ENCODE measurements at places on chromosomes 7 and 10. TPM values are rescaled to one million over a fixed set of nuclear protein-coding genes. Genes with fewer than 3 reads are reported as not detected.

DNA sequence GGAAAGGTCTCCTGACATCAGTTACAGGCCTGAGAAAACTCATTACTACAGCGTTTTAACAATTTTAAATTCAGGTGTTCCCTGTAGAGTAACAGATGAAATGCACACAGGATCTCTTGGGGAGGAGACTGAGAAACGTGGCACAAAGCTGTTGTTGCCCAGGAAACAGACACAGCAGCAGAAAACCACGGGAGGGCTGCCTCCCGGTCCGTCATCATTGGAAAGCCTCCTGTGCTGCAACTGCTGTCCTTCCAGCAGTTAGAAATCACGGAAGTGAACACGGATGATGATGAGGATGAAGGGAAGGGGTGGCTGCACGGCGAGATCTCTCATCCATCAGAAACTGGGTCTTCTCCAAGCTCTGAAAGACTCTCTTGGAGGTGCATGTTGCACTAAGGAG, 94.6 kb upstream of the RNF32 start:
- H3K27me3 ChIP-seq, result peaks cover 6% of the 10 kb centered on the region
- no peak overlapping the region for H3K4me3 ChIP-seq
- H3K4me1 ChIP-seq, result no peaks in the 10 kb centered on the region
- no peak overlapping the region for H3K27ac ChIP-seq
- no peak for DNase-seq

DNA sequence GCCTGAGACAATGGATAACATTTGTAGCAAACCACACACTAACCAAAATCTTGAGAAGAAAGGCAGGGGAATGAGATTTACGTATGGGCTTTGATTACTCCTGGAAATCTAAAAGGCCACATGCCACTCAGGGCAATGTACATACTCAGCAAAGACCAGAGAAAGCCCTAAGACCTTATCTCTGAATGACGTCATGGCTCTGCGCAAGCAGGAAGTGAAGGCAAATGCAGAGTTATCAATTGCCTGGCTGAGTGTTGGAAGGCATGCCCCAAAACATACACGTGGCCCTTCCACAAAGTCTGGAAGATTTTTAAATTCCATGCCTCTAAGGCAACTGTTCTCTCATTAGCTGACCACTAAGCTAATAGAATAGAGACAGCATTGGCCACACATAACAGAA, 90.9 kb upstream of the NRBF2 start:
- H3K36me3 ChIP-seq, result peaks cover 3% of the 10 kb centered on the region
- peaks cover 3% of the 10 kb centered on the region for H3K4me1 ChIP-seq
- H3K27ac ChIP-seq, result no peak overlapping the region

- DNase-seq, result no peak
- no peak overlapping the region for H3K4me3 ChIP-seq
- no peak overlapping the region for H3K27ac ChIP-seq
- no peaks in the 10 kb centered on the region for H3K27me3 ChIP-seq
- H3K36me3 ChIP-seq, result no peaks in the 10 kb centered on the region
Observed at GRCh38 chr10:8438603-8439002, 384.1 kb downstream of the GATA3 start.

DNA sequence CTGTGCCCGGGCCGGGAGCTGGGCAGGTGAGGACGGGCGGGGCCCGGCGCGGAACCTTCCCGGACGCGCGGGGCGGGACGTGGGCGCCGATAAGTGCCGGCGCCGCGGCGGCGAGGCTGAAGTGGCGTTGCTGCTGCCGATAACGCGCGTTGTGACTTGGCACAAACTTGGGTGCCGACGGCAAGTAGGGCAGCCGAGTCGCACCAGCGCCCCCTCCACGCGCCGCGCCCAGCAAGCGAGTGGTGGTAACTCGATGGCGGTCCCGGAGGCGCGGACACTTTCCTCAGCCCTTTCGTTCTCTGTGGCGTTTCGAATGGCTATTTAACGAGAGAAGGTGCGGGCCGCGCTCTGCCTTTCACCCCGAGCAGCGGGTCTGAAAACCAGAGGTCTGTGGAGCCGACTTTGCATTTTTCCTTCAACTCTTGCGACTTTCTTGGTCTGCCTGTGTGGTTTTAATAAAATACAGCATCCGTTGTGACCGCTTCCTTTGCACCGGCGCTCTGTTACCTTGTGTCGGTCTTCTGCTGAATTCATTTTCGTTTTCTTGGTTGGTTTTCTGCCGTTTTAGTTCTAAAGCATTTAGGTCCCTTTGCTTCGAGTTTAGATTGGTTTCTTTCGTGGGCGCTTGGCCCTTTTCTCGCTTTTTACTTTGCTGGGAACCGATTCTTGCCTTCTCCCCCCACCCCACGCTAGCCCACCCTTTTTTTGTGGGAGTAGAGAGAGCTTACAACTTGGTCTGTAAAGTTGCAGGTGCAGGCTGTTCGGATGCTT, 701 bp downstream of the STK17A start:
- peaks cover 11% of the 10 kb centered on the region for H3K36me3 ChIP-seq
- DNase-seq, result peak; percentile 72
- peaks cover 5% of the 10 kb centered on the region for H3K27me3 ChIP-seq
- peak overlapping the region; percentile 98 for H3K27ac ChIP-seq
- peak overlapping the region; percentile 95 for H3K4me3 ChIP-seq

DNA sequence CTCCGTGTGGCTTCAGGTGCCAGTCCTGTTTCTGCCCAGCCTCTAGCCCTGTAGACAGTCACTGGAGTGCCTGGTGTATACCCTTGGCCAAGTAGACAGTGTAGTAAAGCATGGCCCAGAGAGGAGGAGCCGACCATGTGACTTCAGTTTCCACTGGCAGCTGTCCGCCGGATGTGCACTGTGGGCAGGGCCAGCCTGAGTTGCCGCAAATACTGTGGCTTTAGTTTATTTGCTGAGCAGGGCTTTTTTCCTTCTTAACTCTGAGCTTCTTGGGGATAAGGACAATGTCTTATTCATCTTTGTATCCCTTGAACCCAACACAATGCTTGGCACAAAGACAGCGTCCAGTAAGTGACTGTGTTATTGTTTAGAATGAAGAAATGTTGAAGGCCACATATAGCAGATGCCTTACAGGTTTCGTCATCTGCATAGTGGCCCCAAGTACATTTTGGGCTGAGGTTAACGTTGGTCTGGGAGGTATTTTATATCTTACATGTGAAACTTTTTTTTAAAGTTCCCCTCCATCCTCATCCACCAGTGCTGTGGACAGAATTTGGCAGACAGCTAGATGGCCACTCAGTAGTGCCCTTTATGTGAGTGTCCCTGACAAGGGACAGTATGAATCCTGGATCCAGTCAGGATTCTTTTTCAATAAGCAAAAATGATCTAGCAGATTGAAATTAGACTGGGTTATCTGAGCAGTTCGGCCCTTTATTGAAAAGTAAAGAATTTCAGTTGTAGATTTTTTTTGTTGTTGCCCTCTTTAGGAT, 40.6 kb downstream of the CYP17A1 start:
- no peak overlapping the region for H3K4me3 ChIP-seq
- H3K27me3 ChIP-seq, result no peaks in the 10 kb centered on the region
- peak overlapping the region; percentile 49 for H3K27ac ChIP-seq
- peaks cover 32% of the 10 kb centered on the region for H3K4me1 ChIP-seq
- DNase-seq, result peak; percentile 78

DNA sequence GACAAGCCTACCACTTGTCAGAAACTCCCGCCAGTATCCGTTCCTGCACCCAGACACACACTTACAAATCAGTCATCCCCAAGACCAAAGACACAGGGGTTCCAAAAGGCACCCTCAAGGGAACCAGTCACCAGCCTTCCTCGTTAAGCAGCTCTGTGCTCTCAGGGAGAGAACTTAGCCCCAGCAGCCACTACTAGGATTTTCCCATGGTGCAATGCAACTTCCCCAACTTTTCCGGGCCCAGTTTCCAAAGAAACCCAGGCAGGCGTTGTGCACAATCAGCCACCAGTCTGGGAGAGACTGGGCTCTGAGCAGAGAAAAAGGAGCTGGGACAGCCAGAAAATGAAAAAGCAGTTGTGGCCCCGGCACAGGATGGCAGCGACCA, 1.2 kb downstream of the DLG5 start:
- DNase-seq, result no peak
- H3K36me3 ChIP-seq, result no peaks in the 10 kb centered on the region
- peak overlapping the region; percentile 28 for H3K4me3 ChIP-seq
- no peak overlapping the region for H3K27ac ChIP-seq

DNA sequence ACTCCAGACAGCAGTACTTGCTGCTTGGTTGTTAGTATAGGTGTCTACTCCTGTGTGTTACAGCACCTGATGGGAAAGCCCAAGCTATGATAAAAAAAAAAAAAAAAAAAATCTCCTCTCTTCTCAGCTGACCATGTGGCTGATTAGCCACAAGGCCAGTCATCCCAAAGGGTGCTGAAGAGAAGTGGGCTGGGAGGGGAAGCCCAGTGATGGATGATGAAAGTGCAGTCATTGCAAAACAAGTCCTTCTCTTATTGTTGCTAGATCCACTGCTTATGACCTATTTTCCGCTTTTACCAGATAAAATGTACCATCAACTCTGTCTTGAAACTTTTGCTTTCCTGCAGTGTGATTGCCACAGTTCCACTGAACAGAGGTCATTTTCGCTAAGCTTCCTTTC, 1092.5 kb upstream of the C7orf33 start:
- H3K4me3 ChIP-seq, result no peak overlapping the region
- no peaks in the 10 kb centered on the region for H3K27me3 ChIP-seq
- H3K27ac ChIP-seq, result no peak overlapping the region
- no peaks in the 10 kb centered on the region for H3K36me3 ChIP-seq
- no peak for DNase-seq
- H3K4me1 ChIP-seq, result no peaks in the 10 kb centered on the region

GRCh38 chr10:125187238-125188194, 27.2 kb upstream of the CTBP2 start:
- no peaks in the 10 kb centered on the region for H3K36me3 ChIP-seq
- H3K4me3 ChIP-seq, result no peak overlapping the region
- peaks cover 9% of the 10 kb centered on the region for H3K27me3 ChIP-seq
- no peaks in the 10 kb centered on the region for H3K4me1 ChIP-seq

DNA sequence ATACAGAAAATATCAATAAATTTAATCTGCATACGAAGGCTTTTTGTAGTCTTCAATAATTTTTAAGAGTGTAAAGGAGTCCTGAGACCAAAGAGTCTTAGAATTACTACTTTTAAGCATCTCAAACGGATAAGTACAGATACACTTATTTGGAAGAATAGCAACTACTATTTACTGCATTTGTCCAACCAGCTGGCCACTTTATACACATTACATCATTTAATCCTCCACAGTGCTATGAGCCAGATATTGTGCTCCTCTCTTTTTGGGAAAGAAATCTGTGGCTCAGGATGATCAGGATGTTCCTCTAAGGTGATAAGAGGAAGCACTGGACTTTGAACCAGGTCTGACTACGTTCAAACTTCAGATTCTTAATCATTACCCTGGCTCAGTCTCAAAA, 588.6 kb upstream of the LRRTM3 start:
- H3K27ac ChIP-seq, result no peak overlapping the region
- DNase-seq, result no peak
- H3K27me3 ChIP-seq, result no peaks in the 10 kb centered on the region
- no peaks in the 10 kb centered on the region for H3K36me3 ChIP-seq
- no peaks in the 10 kb centered on the region for H3K4me1 ChIP-seq
- no peak overlapping the region for H3K4me3 ChIP-seq

GRCh38 chr10:112393341-112393740, 19.4 kb downstream of the ACSL5 start:
- H3K27ac ChIP-seq, result no peak overlapping the region
- peaks cover 5% of the 10 kb centered on the region for H3K36me3 ChIP-seq
- no peak for DNase-seq
- no peak overlapping the region for H3K4me3 ChIP-seq

GRCh38 chr10:75513292-75513885, 82.0 kb downstream of the LRMDA start:
- peaks cover 2% of the 10 kb centered on the region for H3K36me3 ChIP-seq
- H3K27me3 ChIP-seq, result peaks cover 5% of the 10 kb centered on the region
- no peak overlapping the region for H3K4me3 ChIP-seq
- no peaks in the 10 kb centered on the region for H3K4me1 ChIP-seq
- no peak overlapping the region for H3K27ac ChIP-seq

Gene TMEM209
- 35.5 TPM for total RNA-seq

Gene MINDY4
- 1.1 TPM for total RNA-seq

Gene NKX1-2
- total RNA-seq, result not detected

Gene SPDYE2
- not detected for total RNA-seq

Measured in activated CD4-positive, alpha-beta memory T cell treated with anti-CD3 and anti-CD28 coated beads for 36 hours (primary cell).